ENCODE measurements at places on chromosomes 7 and 10.

DNA sequence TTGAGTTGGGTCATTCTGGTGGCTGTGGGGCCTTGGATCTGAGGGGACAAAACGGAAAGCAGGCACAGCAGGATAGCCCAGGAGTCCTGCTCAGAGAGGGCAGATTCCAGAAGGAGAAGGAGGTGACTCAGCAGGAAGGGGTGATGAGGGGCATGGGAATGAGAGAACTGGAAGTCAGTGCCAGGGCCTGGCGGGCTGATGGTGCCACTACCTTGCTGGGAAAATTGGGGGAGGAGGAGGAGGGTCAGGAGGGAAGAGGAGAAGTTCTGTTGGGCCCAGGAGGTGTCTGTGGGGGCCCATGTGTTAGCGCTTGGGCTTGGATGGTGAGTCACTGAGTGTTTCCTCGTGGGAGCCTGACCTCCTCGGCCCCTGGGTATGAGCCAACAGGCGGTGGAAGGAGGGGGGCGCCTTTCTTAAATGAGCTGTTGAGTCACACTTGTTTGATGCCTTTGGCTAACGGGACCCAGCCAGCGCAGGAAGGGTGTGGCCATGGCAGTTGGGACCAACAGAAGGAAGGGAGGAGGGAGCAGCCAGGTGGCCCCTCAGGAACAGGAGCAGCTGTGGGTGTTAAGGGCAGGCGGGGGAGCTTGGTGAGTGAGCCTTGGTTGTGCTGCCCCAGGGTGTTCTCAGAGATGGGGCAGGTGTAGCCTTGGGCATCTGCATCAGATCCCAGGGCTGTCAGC is 130.0 kb upstream of the BTBD16 start:
- DNase-seq, result no peak

- DNase-seq, result no peak
These were observed 396.5 kb upstream of the SEMA3D start for GRCh38 chr7:85583131-85583953.

DNA sequence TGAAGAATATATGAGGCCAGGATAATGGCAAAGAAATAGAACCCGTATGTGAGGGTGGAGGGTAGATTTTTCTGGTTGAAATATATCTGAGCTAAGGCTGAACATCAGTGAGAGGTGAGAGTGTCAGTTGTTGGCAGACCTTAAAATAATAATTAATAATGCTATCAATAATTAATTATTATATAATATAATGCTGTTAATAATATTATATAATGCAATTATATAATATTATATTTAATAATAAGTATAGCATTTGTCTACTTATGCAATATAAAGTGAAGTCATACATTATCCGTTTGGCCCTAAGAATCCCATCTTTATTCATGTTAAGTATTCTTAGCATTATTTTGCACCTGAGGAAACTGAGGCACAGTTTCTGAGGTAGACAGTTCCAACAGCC is 269.9 kb upstream of the FZD8 start:
- DNase-seq, result no peak

GRCh38 chr7:133582766-133583523 is 330.1 kb downstream of the EXOC4 start:
- DNase-seq, result no peak

DNA sequence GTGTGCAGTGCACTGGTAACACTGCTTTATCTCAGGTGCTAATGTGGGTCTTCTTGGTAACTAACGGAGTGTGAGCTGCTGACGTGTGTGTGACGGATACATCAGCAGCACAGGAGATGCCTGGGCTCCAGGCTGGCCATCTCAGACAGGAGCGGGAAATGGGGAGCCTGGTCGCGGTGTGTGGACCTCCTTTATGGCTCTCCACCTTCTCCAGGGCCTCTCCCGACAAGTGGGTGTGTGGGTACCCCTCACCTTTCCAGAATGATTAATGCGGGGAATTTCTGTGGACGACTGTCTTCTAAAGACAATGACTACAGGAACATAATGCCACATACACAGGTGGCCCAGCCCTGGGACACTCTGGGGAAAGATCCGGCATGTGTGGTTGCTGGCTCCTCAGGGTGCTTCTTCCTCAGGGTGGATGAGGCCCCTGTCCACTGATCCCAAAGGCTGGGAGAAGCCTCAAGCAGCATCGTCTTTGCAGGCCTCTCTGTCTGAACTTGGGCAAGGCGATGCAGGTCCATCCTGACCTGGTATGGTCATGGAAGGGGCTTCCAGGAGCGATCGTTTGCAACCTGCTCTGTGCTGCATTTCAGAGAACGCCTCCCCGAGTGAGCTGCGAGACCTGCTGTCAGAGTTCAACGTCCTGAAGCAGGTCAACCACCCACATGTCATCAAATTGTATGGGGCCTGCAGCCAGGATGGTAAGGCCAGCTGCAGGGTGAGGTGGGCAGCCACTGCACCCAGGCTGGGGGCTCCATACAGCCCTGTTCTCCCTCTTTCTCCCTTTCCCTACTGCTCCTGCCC is 20.3 kb upstream of the CSGALNACT2 start:
- no peak for DNase-seq

DNA sequence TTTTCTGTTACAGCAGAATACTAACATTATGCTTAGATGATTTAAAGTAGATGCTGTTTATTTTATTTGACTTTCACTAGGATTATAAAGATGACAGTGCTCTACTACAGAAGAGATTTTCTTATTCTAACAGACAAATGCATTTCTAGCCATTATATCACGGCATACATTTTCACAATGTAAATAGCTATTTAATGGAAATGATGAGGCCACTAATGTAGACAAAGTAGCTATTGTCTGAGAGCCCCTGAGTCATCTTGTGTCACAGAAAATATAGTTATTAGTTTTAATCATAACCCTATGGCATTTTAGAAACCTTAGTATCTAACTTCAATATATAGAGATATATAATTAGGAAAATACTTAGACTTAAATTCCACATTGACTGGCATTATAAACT is 158.0 kb upstream of the AHR start:
- no peak for DNase-seq

- DNase-seq, result no peak
These were observed 22.2 kb upstream of the UNCX start for GRCh38 chr7:1210321-1210978.

GRCh38 chr10:43322769-43323168 is 48.7 kb upstream of the FXYD4 start:
- DNase-seq, result peak; percentile 63

DNA sequence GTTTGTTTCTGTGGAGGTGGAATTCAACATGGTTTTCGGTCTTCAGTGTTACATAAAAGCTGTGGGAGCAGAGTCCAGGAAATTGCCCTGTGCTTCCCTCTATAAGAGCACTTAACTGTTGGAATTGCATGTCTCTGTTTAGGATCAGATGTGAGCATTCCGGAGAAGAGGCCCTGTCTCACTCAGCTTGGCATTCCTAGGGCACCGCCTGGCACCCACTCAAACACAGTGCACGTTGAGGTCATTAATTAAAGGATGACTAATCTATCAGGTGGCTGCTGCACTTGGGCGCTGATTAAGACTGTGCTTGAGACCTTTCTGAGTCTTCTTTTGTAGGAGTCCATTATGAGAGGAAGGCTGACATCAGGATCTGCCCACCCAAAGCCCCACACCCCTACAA is 82.8 kb upstream of the VIPR2 start:
- no peak for DNase-seq

DNA sequence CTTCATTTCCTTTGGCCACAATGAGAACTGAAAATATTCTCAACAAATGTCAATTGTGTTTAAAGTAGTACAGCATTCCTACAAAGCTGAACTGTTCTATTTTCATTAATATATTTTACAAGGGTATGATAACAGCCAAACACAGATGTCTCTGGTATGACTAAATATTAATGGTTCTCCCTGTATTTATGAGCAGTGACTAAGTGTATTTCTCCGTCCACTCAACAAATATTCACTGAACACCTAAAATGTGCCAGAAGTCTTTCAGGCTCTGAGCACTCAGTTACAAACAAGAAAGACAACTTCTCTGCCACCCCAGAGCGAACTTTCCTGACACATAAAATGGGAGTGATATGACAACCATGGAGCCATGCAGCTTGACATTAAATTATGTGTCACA is 135.6 kb downstream of the VPS41 start:
- no peak for DNase-seq

DNA sequence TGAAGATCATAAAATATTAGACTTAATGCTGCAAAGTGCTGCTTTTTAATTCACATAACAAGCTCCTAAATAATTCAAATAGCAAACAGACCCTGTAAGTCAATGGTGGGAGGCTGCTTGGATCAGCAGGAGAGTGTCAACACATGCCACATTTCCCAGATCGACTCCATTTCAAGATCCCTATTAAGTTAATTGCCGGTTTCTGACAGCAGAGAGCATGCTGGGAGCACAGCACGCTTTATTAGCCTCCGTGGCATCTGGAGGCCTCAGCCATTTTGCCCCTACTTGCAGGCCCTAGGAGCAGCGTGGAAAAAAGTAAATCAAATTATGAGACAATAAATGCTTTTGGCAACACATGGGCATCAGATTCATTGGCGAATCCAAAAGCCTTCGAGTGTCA is 201.0 kb downstream of the EMX2 start:
- DNase-seq, result no peak

DNA sequence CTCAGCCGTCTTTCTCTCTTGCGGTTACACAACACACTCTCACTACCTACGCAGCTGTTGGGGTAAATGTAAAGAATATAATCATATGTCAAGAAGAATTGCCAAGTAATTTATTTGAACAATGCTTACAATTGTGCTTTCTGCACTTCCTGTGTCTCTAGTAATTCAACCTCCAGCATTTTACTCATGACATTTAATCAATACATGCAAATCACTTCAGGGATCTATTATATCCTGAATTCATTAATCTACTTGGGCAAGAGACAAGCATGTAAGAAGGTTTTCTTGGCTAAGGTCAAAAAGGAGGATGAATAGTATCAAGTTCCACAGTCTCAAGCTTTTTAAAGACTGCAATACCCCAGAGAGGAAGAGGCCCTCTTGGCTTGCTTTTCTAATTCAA is 562.9 kb upstream of the ADARB2 start:
- DNase-seq, result no peak

GRCh38 chr10:71806704-71807556 is 33.6 kb upstream of the VSIR start:
- DNase-seq, result no peak

DNA sequence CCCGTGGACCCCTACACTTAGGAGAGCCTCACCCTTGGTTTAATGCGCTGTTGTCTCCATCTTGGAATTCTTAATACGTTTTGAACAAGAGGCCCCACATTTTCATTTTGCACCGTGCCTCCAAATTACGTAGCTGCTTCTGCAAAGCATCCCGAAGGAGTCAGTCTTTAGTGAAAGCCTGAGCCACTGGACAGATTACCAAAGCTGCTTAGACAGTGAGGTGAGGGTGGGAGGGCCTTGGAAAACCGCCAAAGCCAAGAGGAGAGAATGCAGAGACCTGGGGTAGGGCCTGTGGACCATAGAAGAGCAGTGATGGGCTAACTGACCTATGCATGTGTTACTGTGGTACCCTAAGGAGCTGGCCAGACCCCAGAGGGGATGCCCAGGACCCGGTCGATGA is 4.2 kb upstream of the TCAF1 start:
- DNase-seq, result no peak

- no peak for DNase-seq
These were observed 31.6 kb downstream of the CHRM2 start for GRCh38 chr7:136900005-136900404.

- DNase-seq, result no peak
These were observed 38.9 kb upstream of the UNC5B start for GRCh38 chr10:71173466-71173865.

- no peak for DNase-seq
These were observed 49.7 kb downstream of the PPP1R9A start for GRCh38 chr7:94957061-94957460.

GRCh38 chr7:140867467-140868462 is 57.0 kb downstream of the BRAF start:
- no peak for DNase-seq
